Substantia nigra (tissue), 51 donors: ENCODE measurements at places on chromosomes 2 and 18.
A peak's percentile ranks its signal among the peaks of the same experiment; 100 is the strongest.

- no peak for DNase-seq
These were observed 593.0 kb upstream of the ID2 start for GRCh38 chr2:8088810-8089209.

- DNase-seq: no peak
These were observed 2.1 kb upstream of the GAREM2 start for GRCh38 chr2:26170795-26171194.

- no peak for DNase-seq
These were observed 184.6 kb upstream of the OSR1 start for GRCh38 chr2:19542796-19543662.

GRCh38 chr18:76412010-76412817 lies 82.8 kb downstream of the ZNF516 start:
- DNase-seq: no peak

GRCh38 chr18:34221971-34222306 lies 2.8 kb downstream of the NOL4 start:
- DNase-seq: no peak

- no peak for DNase-seq
These were observed 487.2 kb upstream of the RAB12 start for GRCh38 chr18:8121942-8122480.

DNA sequence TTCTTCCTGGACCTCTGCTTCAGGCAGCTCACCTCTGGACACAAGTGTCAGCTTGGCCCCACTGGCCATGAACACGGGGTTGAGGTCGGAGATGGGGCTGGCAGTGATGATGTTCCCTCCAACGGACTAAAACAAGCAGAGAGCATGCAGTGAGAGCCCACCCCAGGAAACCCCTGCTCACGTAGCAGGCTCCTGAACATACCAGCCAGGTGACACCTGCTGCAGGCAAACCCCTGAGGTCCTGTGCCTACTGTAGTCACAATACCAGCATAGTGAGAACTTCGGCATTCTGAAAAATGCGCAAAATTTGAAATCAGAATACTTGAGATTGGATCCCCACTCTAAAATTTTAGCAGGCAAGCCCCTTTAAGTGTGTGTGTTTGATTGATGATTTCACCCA lies 32.9 kb downstream of the XDH start:
- no peak for DNase-seq

- peak; percentile 72 for DNase-seq
These were observed 764 bp downstream of the MBD2 start for GRCh38 chr18:54223568-54224241.

- no peak for DNase-seq
These were observed 113.0 kb downstream of the TGFA start for GRCh38 chr2:70440621-70441020.

DNA sequence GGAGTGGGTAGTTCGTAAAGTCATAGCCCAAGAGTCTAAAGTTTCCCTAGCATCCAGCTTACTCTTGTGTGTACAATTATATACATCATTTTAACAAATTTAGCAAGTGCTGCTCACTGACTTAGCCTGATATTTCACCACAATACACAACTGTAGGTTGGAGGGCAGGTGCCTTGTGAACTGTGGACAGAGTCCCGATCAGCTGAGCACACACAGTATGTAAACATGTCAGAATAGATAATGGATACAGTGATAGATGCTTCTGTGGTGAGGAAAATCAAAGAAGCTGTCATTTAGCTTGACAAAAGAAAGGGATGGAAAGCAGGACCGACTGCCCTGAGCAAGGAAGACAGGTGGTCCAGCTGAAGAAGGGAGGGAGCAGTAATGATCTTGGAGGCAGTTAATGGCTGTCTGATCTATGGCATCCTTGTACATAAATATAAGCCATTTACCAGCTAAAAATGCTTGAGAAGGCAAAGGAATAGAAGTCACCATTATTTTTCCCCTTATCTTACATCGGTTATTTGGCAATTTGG lies 372.8 kb upstream of the UBE2E3 start:
- no peak for DNase-seq

GRCh38 chr2:226334981-226335720 lies 464.5 kb downstream of the IRS1 start:
- DNase-seq: no peak

- no peak for DNase-seq
These were observed 408.6 kb downstream of the MTX2 start for GRCh38 chr2:176677746-176678265.

DNA sequence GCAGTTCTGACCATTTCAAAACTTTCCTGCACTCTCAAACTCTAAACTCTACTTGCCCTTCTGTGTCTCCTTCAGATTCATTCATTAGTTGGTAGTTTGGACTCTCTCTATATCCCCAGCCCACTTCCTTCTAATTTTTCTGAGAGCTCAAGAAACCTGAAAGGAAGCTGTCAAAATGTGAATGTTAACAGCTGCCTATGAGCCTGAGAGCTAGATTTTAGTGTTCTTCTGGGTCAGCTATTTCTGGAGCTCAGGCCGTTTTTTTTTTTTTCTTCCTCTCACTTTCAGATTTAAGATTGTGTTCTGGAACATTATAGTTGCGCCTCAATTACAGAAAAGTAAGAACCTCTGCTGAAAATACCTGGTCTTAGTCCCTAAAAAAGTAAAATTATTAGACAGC lies 73.1 kb downstream of the RTN4 start:
- no peak for DNase-seq

DNA sequence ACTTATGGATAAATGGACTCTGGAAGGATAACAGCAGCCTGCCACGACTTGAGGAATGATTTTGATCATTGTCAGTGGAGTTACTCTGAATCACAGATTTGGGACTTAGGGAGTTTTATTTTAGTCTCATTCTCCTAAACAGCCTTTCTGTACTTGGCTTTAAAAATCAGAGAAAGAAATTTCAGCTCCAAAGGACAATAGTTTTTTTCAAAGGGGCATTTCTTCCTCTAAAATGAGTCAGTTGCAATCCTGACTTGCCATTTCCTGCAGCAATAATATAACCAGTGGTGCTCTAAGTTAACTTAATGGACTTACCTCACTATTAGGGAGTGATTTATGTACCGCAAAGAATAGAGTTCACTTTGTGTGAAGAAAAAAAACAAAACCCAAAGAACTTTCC lies 35.1 kb upstream of the MTX2 start:
- no peak for DNase-seq

DNA sequence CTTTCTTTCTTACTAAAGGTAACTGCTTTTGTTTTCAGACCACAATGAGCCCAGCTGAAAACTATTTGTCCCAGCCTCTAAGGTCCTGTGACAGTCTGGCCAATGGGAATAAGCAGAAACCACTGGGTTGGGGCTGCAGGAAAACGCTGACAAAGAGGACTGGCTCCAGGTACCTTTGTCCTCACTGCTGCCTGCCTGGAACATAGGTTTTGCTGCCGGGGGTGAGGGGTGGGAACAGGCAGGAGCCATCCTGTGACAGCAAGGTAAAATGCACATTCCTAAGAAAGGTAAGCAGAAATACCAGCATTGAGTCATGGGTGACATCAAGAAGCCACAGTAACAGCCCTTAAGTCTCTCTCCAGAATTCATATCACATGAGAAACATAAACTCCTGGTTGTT lies 21.6 kb downstream of the PTPN2 start:
- no peak for DNase-seq

DNA sequence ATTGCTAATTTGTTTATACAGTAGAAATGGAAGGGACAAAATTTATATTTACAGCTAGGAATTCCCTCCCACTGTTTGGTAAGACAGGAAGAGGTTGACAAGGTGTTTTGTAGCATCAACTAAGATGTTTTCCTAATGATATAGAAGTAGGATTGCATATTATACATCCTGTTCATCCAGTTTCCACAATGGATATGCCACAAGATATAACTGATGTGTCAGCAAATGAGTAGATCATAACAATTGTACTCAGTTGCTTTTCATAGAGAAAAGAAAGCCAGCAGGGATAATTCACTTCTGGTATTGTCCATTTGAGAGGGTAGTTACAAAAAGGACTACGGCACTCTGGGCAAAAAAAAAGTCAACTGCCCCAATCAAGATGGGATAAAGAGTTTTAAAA lies 102.7 kb downstream of the CALCRL start:
- no peak for DNase-seq

- DNase-seq: no peak
These were observed 336.3 kb downstream of the NYAP2 start for GRCh38 chr2:225735844-225736243.
